ENCODE measurements at places on chromosomes 1 and 21. TPM values are rescaled to one million over a fixed set of nuclear protein-coding genes. Genes with fewer than 3 reads are reported as not detected.

CRP gene
- total RNA-seq: not detected

AADACL3 gene
- total RNA-seq: not detected

NUDT4B gene
- total RNA-seq: not detected

DNA sequence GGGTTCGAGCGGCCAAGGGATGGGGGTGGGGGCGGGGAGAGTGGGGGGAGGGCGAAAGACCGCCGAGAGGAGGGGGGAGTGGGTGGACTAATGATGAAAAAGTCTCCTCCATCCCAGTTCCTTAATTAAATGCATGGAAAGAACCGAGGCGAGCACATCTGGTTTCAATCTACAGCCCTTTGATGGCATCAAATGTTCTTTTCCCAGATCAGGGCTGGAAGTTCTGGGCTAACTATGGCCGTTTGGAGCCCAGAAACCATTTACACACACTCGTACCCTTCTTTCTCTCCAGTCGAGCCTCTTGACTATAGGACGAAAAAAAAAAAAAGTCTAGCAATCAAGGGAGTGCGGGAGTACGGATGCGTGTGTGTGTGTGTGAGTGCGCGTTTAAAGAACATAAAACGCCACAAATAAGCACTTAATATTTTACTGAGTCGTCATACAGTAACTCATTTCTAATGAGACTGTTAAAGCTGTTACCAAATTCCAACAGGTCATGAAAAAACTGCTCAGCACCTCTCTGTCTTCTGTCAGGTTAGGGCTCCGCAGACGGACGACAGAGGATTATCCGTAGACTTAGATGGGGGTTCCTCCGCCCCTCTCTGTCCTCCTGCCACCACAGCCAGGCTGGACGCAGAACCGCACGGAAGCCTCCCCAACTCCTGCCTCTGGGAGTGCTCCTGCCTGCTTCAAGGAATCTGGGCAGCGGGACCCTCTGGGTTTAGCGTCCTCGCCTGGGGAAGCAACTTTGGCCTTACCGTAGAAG is 2.1 kb upstream of the PRRX1 start:
- peak overlapping the region; percentile 48 for H3K4me3 ChIP-seq
- no peak overlapping the region for H3K27ac ChIP-seq
- peak; percentile 31 for DNase-seq
- peaks cover 17% of the 10 kb centered on the region for H3K4me1 ChIP-seq

DNA sequence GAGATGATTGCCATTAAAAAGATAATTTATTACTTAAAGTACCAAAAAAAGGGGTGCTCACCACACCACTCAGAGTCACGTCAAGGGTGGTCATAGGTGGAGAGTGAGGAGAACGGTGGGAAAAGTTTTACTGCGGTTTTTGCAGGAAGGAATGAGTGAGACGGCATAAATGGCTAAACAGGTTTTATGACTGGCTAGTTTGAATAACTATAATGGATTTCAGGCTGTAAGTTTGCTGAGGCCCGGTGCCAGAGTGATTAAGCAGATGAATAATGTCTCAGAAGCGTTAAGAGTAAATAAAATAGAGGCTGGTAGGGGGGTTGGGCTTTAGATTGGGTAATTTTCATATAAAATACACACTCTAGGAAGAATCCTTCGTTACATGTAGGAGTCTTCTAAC is 1337.8 kb downstream of the AMY1C start:
- H3K4me3 ChIP-seq: no peak overlapping the region
- H3K36me3 ChIP-seq: no peaks in the 10 kb centered on the region
- H3K27me3 ChIP-seq: no peaks in the 10 kb centered on the region
- no peak overlapping the region for H3K27ac ChIP-seq

DNA sequence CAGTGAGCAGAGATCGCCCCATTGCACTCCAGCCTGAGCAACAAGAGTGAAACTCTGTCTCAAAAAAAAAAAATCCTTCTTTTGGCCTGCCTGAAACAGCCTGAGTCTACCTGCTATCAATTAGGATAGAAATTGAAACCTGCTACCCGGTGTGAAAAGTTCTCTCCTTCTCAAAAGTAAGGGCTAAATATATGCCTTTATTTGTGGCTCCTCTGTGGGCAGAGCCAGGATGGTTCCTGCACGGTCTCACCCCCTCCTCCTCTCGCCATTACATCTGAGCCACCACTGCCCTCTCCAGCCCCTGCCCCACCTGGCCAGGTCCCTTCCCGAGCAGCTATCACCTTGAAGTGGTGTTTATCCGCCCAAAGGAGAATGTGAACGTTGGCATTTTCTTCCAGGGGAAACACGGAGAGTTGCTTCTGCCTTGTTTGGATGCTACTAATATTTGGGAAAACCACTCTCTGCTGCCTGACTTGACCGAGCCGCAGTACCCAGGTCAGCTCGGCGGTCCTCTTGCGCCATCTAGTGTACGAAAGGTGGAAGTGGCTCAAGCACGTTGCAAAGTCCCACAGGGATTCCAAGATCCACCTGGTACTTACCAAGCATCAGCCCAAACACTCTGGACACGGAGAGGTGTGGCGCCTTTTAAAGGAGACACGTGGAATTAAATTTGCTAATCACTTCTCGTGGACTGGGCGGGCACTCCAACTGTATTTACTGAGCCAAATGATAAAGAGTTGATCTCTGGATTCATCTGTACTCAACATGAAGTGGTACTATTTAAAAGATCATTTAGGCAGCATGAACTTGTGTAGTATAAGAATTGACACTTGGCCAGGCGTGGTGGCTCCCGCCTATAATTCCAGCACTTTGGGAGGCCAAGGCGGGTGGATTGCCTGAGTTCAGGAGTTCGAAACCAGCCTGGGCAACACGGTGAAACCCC is 31.9 kb downstream of the SETD4 start:
- H3K4me1 ChIP-seq: no peaks in the 10 kb centered on the region
- H3K4me3 ChIP-seq: no peak overlapping the region
- no peak overlapping the region for H3K27ac ChIP-seq
- DNase-seq: peak; percentile 73

GRCh38 chr1:63663873-63664272 is 70.7 kb downstream of the PGM1 start:
- peaks cover 12% of the 10 kb centered on the region for H3K4me1 ChIP-seq
- no peaks in the 10 kb centered on the region for H3K36me3 ChIP-seq

DNA sequence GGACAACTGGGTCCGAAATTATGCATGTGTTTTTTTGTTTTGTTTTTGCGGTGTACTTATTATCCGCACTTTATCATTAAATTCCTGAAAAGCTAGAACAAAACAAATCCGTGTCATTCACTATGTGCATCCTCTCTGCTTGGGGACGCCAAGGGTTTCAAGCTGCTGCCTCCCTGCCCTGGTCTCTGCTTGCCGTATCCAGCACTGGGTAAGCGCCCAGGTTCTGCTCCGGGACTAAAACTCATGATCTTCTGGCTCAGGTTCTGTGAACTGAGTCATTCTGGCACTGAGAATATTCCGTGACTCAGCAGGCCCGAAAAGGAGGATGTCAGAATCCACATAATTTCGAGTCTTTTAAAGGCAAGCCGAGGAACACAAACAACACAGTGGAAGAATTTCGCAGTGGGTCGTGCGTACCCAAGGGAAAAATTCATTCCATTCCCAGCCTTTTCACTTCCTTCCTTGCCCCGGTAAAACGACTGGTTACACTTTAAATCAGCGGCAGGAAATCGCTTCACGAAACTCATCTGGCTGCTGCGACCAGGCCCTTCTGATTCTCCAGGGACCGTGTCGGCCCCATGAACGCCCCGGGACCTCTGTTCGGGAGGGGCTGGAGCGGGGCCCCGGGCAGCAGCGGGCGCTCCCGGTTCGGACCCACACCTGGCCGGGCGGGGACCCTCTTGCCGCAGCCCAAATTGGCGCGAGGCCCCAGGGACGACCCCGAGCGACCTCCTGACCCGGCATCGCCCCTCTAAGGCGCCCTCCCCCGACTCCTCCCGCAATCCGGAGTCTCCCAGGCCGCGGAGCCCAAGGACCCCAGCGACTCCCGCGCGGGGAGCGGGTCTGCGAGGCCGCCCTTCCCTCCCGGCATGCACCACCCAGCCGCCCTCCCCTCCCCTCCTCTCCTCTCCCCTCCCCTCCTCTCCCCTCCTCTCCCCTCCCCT is 746 bp upstream of the LAMC1 start:
- H3K4me1 ChIP-seq: peaks cover 44% of the 10 kb centered on the region
- no peaks in the 10 kb centered on the region for H3K36me3 ChIP-seq
- peak overlapping the region; percentile 97 for H3K27ac ChIP-seq
- peak overlapping the region; percentile 28 for H3K4me3 ChIP-seq
- DNase-seq: peak; percentile 99

- DNase-seq: no peak
- no peaks in the 10 kb centered on the region for H3K36me3 ChIP-seq
- no peaks in the 10 kb centered on the region for H3K4me1 ChIP-seq
- no peak overlapping the region for H3K4me3 ChIP-seq
Observed at GRCh38 chr1:176448340-176448739, 14.6 kb upstream of the PAPPA2 start.

DNA sequence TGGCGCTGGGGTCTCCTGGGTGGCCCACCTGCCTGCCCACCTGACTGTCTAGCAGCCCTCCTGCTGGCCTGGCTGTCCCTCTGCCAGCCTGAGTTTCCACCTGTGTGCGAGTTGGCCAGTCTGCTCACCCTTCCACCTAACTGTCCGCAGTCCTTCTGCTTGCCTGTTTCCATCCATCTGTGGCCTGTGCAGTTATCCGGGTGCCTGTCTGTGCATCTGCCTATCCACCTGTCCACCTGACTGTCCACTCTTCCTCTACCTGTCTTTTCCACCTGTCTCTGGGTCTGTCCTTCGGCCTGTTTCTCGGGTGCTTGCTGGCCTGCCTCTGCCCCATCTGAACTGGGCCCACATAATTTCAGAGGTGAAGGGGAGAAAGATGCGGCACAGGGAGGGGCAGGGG is 1.9 kb downstream of the KCNQ4 start:
- no peak for DNase-seq
- H3K27me3 ChIP-seq: peaks cover 16% of the 10 kb centered on the region
- H3K36me3 ChIP-seq: no peaks in the 10 kb centered on the region
- H3K27ac ChIP-seq: no peak overlapping the region
- no peaks in the 10 kb centered on the region for H3K4me1 ChIP-seq
- H3K4me3 ChIP-seq: no peak overlapping the region

DNA sequence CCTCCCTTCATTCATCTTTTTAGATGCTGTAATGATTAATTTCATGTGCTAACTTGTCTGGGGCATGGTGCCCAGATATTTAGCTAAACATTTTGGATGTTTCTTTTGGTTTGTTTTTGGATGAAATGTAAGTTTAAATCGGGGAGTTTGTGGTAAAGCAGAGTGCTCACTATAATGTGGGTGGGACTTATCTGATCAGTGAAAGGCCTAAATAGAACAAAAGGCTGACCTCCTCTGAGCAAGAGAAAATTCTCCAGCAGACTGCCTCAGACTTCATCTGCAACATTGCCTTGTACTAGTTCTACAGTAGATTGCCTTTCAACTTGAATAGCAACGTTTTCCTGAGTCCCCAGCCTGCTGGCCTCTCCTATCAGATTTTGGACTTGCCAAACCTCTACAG is 183.6 kb downstream of the S1PR1 start:
- no peaks in the 10 kb centered on the region for H3K36me3 ChIP-seq
- H3K27me3 ChIP-seq: no peaks in the 10 kb centered on the region
- DNase-seq: no peak
- H3K27ac ChIP-seq: no peak overlapping the region
- H3K4me1 ChIP-seq: no peaks in the 10 kb centered on the region

DNA sequence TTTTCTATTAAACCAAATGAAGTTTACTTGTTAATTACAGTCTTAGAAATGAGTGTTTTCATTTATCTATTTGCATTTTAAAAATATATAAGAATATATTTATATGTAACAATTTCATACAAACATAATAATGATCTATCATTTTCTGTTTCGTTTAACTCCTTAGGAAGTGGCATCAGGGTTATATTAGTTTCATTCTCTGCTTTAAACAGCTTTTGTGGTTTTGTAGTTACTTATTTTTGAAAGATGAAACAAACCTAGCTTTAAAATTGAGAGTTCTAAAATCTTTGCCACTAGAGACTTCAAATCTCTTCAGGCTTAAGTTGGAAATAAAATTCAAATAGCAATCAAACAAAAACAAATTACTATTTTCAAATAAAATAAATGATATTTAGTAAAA is 2110.6 kb downstream of the MRPL39 start:
- no peaks in the 10 kb centered on the region for H3K27me3 ChIP-seq
- no peak overlapping the region for H3K27ac ChIP-seq
- H3K4me3 ChIP-seq: no peak overlapping the region
- H3K4me1 ChIP-seq: no peaks in the 10 kb centered on the region
- no peaks in the 10 kb centered on the region for H3K36me3 ChIP-seq
